ENCODE measurements at places on chromosomes 6 and 20.
A peak's percentile ranks its signal among the peaks of the same experiment; 100 is the strongest.

- peak; percentile 18 for DNase-seq
Measured at GRCh38 chr6:43636308-43636659, 644 bp downstream of the MAD2L1BP start.

DNA sequence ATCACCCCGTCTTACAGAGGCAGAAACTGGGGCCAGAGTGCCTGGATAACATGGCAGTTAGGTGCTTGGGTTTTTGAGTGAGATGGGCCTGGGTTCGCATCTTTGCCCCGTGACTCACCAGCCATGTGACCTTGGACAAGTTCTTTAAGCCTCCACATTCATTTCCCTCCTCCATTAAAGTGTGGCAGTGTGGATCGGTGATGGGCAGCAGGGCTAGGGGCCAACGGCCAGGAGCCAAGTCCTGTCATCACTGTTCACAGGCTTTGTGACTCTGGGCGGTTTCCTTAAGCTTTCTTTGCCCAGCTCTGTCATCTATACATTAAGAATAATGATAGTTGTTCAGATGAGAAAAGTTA is 85.5 kb upstream of the PMEPA1 start:
- DNase-seq: peak; percentile 60

DNA sequence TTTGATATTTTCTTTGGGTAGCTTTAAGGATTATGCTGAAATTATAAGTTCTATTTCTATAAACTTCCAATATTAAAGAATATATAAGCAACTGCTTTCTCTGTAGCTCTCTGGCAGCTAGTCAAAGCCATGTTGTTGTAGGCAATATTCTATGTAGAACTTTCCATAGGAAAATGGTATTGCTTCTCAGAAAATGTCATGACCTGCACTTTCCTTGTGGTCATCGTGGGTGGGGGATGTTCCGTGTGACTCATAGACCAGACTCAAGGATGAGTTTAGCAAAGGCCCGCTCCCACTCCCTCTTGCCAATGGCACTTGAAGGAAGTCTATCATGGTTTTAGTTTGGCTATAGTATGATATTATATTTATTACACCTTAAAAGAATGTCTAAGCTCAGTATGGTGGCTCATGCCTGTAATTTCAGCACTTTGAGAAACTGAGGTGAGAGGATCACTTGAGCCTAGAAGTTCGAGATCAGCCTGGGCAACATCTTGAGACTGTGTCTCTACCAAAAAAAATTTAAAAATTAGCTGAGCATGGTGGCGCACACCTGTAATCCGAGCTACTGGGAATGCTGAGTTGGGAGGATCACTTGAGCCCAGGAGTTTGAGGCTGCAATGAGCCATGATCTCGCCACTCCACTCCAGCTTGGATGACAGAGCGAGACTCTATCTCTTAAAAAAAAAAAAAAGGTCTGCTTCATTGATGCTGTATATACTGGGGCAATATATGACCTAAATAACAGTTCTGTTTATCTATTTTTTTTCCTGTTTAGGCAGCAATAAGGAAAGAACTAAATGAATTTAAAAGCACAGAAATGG is 36.6 kb upstream of the LTV1 start:
- peak; percentile 82 for DNase-seq

GRCh38 chr20:46255440-46256104 is 52.7 kb downstream of the CDH22 start:
- DNase-seq: peak; percentile 11

DNA sequence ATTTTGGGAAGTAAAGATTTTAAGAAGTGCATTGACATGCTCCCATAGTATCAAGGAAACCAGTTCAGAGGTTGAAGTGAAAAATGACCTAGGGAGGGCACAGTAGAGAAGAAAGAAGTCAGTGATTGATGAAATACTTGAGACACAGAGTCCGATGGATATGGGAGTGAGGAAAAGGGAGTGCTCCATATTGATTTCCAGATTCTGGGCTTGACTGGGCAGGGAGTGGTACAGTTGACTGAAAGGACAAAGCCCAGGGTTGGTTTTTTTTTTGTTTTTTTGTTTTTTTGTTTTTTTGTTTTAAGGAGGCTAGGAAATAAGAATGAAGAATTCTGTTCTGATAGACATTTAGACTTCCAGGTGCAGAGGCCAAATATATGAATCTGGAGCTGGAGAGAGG is 86.7 kb upstream of the RIN2 start:
- DNase-seq: no peak

Measured in EL (cell line).